Activated CD8-positive, alpha-beta memory T cell treated with anti-CD3 and anti-CD28 coated beads, Interleukin-2, amount 10 ng/mL, durations not matched to agents 7 days and 5 days (primary cell): ENCODE measurements at places on chromosomes 12 and 14. TPM values are rescaled to one million over a fixed set of nuclear protein-coding genes. Genes with fewer than 3 reads are reported as not detected.

Gene SMCO2
- 0.91 TPM for total RNA-seq

GRCh38 chr12:1980282-1980681 is 24.0 kb downstream of the DCP1B start:
- no peak overlapping the region for H3K4me3 ChIP-seq
- H3K4me1 ChIP-seq: peaks cover 2% of the 10 kb centered on the region
- no peak for DNase-seq
- no peaks in the 10 kb centered on the region for H3K27me3 ChIP-seq

Gene RFX4
- not detected for total RNA-seq

Gene SMARCC2
- 150 TPM for total RNA-seq

DNA sequence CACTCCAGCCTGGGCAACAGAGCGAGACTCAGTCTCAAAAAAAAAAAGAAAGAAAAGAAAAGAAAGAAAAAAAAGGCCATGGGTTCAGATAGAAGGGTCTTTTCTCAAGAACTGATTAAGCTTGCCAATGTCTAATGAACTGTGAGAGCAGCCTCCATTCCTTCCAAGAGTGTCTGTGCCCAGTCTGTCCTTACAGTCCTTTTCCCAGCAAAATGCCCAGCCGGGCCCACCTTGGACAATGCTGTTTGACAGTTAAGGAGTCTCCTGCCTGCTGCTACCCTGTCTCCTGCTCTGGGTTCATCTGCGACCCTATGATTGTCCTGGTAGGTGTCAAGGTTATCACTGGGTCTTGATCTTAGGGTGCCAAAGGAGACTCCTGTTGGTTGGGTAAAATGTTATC is 21.4 kb downstream of the SYNE3 start:
- peak overlapping the region; percentile 86 for H3K27ac ChIP-seq
- H3K36me3 ChIP-seq: peaks cover 34% of the 10 kb centered on the region
- DNase-seq: no peak
- H3K4me3 ChIP-seq: no peak overlapping the region
- peaks cover 64% of the 10 kb centered on the region for H3K4me1 ChIP-seq

- H3K36me3 ChIP-seq: peaks cover 4% of the 10 kb centered on the region
- H3K4me1 ChIP-seq: peaks cover 22% of the 10 kb centered on the region
- peaks cover 3% of the 10 kb centered on the region for H3K27me3 ChIP-seq
- peak; percentile 44 for DNase-seq
- peak overlapping the region; percentile 89 for H3K27ac ChIP-seq
Measured at GRCh38 chr14:31419967-31420318, 407 bp downstream of the HEATR5A start.

DNA sequence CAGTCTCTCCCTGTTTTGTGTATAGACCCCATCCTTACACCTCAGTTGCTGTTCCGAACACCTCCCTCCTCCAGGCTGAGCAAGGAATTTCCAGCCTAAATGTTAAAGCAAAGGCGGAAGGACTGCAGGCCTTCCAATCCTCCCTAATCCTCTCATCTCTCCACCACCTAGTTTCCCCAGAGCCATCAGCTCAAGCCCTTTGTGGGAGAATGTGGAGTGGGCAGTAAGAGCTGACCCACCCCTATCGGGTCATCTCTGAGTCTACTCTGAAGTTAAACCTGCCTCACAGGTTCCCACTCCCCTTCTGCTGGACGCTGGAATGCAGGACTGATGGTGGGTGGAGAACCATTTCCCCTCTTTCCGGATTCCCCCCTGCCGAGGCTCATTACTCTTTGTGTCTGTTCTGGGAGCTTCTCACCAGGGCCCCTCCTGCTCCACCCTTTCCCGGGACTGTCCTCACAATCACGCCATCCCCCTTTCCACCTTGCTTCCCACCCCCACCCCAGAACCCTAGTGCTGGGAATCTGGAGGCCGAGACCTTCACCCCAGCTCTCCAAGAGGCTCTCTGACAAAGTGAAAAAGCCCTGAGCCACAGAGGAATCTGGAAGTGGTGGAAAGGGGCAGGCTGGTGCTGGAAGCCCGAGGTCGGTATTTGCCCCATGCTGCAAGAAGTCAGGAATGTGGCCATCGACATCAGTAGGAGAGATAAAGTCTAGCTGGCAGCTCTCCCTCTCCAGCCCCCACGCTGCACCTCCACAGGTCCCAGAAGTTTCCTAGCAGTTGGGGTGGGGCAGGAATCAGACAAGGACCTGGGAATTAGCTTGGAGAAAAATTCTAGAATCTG is 3.3 kb upstream of the KRT18 start:
- H3K4me1 ChIP-seq: peaks cover 2% of the 10 kb centered on the region
- no peaks in the 10 kb centered on the region for H3K36me3 ChIP-seq
- DNase-seq: no peak
- no peak overlapping the region for H3K4me3 ChIP-seq
- peaks cover 33% of the 10 kb centered on the region for H3K27me3 ChIP-seq
- no peak overlapping the region for H3K27ac ChIP-seq

- no peak overlapping the region for H3K4me3 ChIP-seq
- DNase-seq: no peak
- no peak overlapping the region for H3K27ac ChIP-seq
- H3K4me1 ChIP-seq: no peaks in the 10 kb centered on the region
- H3K27me3 ChIP-seq: peaks cover 50% of the 10 kb centered on the region
- H3K36me3 ChIP-seq: no peaks in the 10 kb centered on the region
Measured at GRCh38 chr12:54689034-54689372, 40.8 kb upstream of the DCD start.

Gene SLC8B1
- 18.5 TPM for total RNA-seq

Gene MANSC1
- 0.14 TPM for total RNA-seq

Gene PTPRB
- not detected for total RNA-seq

Gene PTPN21
- total RNA-seq: not detected

DNA sequence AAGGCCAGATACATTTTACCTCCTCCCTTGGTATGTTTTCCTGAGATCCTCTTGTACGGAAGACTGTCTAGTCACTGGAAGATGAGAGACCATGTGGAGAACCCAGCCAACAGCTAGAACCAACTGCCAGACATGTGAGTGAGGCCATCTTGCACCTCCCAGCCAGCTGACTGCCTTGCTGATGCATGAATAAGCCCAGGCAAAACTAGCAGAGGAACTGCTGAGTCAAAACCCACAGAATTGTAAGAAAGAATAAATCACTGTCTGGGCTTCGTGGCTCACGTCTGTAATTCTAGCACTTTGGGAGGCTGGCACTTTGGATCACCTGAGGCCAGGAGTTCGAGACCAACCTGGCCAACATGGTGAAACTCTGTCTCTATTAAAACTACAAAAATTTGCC is 160.0 kb downstream of the TPH2 start:
- no peak overlapping the region for H3K27ac ChIP-seq
- no peak for DNase-seq
- no peaks in the 10 kb centered on the region for H3K27me3 ChIP-seq
- no peaks in the 10 kb centered on the region for H3K4me1 ChIP-seq

- peak; percentile 50 for DNase-seq
- no peaks in the 10 kb centered on the region for H3K36me3 ChIP-seq
- H3K4me3 ChIP-seq: no peak overlapping the region
Measured at GRCh38 chr14:106442857-106443256, 916.5 kb downstream of the TMEM121 start.

- no peak overlapping the region for H3K27ac ChIP-seq
- DNase-seq: no peak
- peaks cover 1% of the 10 kb centered on the region for H3K36me3 ChIP-seq
- no peaks in the 10 kb centered on the region for H3K4me1 ChIP-seq
- H3K27me3 ChIP-seq: no peaks in the 10 kb centered on the region
Measured at GRCh38 chr12:113273053-113273725, 51.9 kb downstream of the TPCN1 start.

GRCh38 chr12:113120670-113121370 is 14.7 kb downstream of the RASAL1 start:
- no peaks in the 10 kb centered on the region for H3K36me3 ChIP-seq
- no peak for DNase-seq
- no peaks in the 10 kb centered on the region for H3K4me1 ChIP-seq
- H3K4me3 ChIP-seq: no peak overlapping the region
- H3K27me3 ChIP-seq: peaks cover 14% of the 10 kb centered on the region

- H3K4me1 ChIP-seq: peaks cover 2% of the 10 kb centered on the region
- no peaks in the 10 kb centered on the region for H3K36me3 ChIP-seq
- no peak overlapping the region for H3K27ac ChIP-seq
- H3K4me3 ChIP-seq: no peak overlapping the region
Measured at GRCh38 chr14:104970231-104971068, 7.7 kb downstream of the AHNAK2 start.

Gene PPFIBP1
- 5.4 TPM for total RNA-seq

Gene SLC6A13
- total RNA-seq: 0.35 TPM

Gene RNASE7
- not detected for total RNA-seq

DNA sequence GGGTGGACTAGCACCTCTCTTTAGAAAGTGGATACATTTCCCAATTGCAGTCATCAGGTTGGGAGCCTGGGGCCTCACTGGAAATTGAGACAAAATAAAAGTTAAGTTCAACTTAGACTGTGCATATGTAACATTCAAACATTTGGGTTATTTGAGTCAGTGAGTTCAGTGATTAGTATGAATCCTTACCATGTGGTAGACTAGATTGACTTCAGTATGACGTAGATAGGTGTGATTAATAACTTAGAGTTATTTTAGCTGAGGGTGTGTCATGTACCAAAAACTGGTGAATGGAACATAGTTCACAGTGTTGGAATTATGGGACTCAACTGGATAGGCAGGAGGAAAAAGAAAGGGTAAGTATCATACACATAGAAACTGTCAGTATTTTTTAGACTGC is 8.0 kb upstream of the SSTR1 start:
- H3K4me3 ChIP-seq: no peak overlapping the region
- H3K4me1 ChIP-seq: no peaks in the 10 kb centered on the region
- H3K36me3 ChIP-seq: no peaks in the 10 kb centered on the region
- H3K27ac ChIP-seq: no peak overlapping the region
- H3K27me3 ChIP-seq: no peaks in the 10 kb centered on the region
- DNase-seq: no peak

GRCh38 chr14:61372842-61373555 is 51.6 kb downstream of the PRKCH start:
- peak overlapping the region; percentile 20 for H3K27ac ChIP-seq
- H3K36me3 ChIP-seq: peaks cover 74% of the 10 kb centered on the region
- H3K4me3 ChIP-seq: no peak overlapping the region
- H3K4me1 ChIP-seq: peaks cover 83% of the 10 kb centered on the region
